Activated CD4-positive, alpha-beta T cell treated with anti-CD3 and anti-CD28 coated beads, Interleukin-10, Interleukin-2, amounts not matched to agents 100 ng/mL and 50 ng/mL, durations not matched to agents 16 hours and 8 hours (primary cell): ENCODE measurements at places on chromosomes 1 and 21.

DNA sequence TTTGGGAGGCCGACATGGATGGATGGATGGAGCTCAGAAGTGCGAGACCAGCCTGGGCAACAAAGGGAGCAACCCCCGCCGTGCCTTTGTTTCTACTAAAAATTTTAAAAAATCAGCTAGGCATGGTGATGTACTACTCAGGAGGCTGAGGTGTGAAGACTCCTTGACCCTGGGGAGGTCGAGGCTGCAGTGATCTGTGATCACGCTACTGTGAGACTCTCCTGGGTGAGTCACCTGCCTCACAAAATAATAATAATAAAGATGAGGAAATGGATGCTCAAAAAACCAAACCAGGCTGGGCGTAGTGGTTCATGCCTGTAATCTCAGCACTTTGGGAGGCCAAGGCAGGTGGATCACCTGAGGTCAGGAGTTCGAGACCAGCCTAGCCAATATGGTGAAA lies 19.2 kb downstream of the DSTYK start:
- no peak for DNase-seq

- DNase-seq, result no peak
These were observed 131.6 kb downstream of the TLR5 start for GRCh38 chr1:223011505-223011856.

- DNase-seq, result peak; percentile 56
These were observed at the start of gene DNALI1 for GRCh38 chr1:37556712-37557196. TSS of gene DNALI1 (plus strand) at chr1:37556940. CDS start at chr1:37556995, 55 bp downstream.

DNA sequence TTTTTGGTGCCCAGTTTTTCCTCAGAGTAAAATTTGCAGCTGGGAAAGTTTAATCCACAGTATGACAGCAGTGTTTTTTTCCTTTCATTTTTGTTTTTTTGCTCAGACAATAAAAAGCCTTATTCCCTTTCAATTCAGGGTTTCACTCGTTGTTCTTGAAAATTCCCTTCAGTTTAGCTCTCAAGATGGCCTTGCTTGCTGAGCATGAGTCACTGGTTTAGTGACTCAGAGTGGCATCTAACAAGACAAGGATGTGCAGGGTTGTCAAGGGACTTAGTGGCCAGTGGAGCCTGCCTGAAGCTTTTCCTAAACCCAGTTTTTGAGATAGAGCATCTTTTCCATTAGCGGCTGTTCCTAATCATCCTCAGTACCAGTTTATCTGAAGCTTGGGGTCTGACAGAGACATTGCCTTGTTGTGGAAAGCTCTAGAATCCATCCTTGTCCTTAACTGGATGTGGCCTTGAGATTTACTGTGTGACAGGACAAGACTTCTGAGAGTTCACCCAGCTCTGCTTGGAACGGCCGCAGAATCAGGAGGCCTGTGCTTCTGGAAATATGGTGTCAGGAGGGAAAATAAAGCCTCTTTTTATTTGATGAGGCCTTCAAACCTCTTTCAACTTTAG lies 48.4 kb upstream of the DNAJC6 start:
- peak; percentile 68 for DNase-seq

DNA sequence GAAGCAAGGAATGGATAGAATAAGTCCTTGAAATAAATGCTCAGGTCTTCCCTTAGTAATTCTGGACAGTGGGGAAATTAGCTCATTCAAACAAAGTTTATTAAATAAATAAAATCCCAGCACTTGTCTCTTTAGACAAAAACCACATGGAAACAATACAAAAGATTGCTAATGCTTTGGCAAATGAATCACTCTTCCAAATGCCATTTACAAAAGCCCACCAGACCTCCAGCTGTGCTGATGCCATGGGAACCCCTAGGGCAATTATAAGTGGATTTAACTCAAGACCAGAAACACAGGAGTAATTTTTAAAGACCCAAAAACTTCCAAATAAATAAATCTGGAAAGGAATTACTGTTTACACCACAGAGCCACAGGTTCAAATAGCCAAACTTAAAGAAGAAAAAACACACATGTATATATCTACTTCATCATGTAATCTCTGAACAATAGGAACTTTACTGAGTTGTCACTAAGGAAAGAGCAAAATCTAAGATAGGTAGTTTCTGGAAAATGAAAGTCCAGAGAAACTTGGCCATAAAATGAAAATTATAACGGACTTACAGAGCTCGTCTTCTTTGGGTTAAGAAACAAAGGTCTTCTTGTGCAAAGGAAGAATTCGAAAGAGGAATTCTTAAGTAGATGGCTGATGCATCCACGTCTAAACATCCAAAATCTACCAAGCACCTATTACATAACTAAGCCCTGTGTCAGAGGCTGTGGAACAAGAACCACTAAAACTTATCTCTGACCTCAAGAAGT lies 399.4 kb downstream of the SMYD3 start:
- no peak for DNase-seq

GRCh38 chr1:212293579-212293978 lies 8.4 kb downstream of the PPP2R5A start:
- DNase-seq, result no peak

DNA sequence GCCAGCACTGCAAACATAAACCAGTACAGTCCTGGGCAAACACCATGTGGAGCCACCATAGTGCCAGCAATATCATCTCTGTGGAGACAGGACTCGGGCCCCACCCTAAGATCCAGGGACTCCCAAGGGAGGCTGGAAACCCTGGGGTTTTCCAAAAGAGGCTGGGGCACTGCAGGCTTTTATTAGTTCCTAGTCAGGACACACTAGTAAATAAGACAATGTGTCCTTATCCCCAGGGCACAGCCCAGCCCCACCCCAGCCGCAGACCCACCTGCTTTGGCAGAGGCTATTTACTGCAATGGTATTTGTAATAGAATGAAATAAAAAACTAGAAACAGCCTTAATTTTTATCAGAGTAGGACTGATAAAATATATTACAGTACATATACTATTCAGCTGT lies 486 bp upstream of the GJB3 start:
- DNase-seq, result no peak

DNA sequence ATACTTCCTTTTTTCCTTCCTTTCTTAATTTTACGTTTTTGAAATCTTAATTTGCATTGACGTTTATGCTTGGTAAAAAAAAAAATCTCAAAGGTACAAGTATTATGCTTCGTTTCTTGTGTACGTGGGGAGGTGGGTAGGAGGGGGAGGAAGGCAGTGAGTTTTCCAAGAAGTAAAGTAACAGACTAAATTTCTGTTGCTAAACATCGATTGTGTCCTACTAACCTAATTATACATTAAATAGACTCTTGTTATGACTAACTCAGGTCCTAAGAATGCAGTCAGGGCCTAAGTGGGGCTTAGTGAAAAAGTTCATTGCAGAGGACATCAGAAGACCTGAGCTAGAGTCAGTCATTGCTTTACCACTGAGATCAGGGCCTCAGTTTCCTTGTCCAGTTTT lies 17.5 kb downstream of the NEK7 start:
- DNase-seq, result peak; percentile 49

- DNase-seq, result no peak
These were observed 40.2 kb downstream of the PRSS38 start for GRCh38 chr1:227855687-227856086.

GRCh38 chr1:166814611-166815010 lies 24.7 kb upstream of the POGK start:
- DNase-seq, result no peak

GRCh38 chr1:206037581-206037980 lies 13.9 kb upstream of the CTSE start:
- no peak for DNase-seq

- DNase-seq, result no peak
These were observed 2.2 kb upstream of the CDC42BPA start for GRCh38 chr1:227320476-227320875.

GRCh38 chr21:36260802-36261201 lies 59.2 kb upstream of the MORC3 start:
- no peak for DNase-seq

DNA sequence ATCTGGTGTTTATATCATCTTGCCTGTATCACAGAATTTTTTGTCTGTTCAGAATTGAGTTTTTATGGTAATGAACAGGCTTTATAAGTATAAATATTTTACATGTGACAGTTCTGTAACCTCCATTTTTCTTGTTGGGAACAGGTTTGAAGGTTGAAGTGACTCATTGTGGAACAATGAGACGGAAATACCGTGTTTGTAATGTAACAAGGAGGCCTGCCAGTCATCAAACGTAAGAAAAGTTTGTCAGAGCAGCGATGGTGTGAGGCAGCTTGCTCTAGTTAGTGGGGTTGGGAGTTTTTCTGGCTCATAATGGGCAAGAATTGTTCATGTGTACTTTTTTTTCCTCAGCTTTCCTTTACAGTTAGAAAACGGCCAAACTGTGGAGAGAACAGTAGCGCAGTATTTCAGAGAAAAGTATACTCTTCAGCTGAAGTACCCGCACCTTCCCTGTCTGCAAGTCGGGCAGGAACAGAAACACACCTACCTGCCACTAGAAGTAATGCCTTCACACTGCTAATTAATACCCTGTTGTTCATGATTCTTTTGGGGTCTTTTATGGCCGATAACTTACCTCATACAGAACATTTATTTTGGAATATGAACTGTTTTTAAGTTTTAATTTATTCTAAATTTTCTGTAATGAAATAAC lies 75.2 kb upstream of the TEKT2 start:
- peak; percentile 45 for DNase-seq

- DNase-seq, result peak; percentile 42
These were observed 45.3 kb downstream of the DIP2A start for GRCh38 chr21:46503922-46504550.

DNA sequence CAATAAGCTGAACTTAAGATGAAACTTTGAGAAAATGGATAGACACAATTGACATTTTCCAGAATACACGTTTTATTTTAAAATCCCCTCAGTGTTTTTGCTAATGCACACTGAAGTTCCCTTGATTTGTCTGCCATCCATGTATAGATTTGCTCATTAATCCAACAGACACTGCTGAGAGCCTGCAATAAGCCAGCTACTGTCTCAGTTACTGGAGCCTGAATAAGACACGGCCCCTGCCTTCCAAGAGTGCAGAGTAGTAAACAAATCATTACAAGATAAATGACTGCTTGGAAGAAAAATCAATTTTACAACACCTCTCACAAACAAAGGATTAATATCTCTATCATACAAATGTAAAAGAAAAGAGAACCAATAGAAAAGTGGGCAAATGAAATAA lies 130.1 kb downstream of the TLR5 start:
- DNase-seq, result no peak
